Activated CD8-positive, alpha-beta memory T cell treated with anti-CD3 and anti-CD28 coated beads, Interleukin-2, amount 10 ng/mL, durations not matched to agents 7 days and 5 days (primary cell): ENCODE measurements at places on chromosomes 5 and 9. TPM values are rescaled to one million over a fixed set of nuclear protein-coding genes. Genes with fewer than 3 reads are reported as not detected.

Gene NUTM2F
- total RNA-seq, result not detected

Gene NRG2
- 0.42 TPM for total RNA-seq

Gene PTPRD
- 0.07 TPM for total RNA-seq

Gene NME5
- total RNA-seq, result not detected

Gene PCDHA2
- total RNA-seq, result not detected

Gene CAST
- 173 TPM for total RNA-seq

Gene FOXI1
- not detected for total RNA-seq

Gene ESM1
- total RNA-seq, result 0.38 TPM

Gene PCDHGA8
- total RNA-seq, result not detected

Gene CREB3
- 20.5 TPM for total RNA-seq

Gene INSYN2B
- total RNA-seq, result not detected

Gene MARCOL
- total RNA-seq, result not detected

Gene C9orf153
- total RNA-seq, result 0.38 TPM

Gene SPACA9
- 2.6 TPM for total RNA-seq

Gene ADCY2
- not detected for total RNA-seq

Gene SLC6A7
- not detected for total RNA-seq

Gene HBEGF
- 10.7 TPM for total RNA-seq

Gene CD72
- total RNA-seq, result 11.9 TPM

Gene PSAT1
- 72.8 TPM for total RNA-seq

Gene GPRIN1
- total RNA-seq, result 3.4 TPM

Gene ALDH1A1
- not detected for total RNA-seq

Gene IFT74
- 11.8 TPM for total RNA-seq

Gene DMRT2
- total RNA-seq, result not detected

Gene MELK
- 69.6 TPM for total RNA-seq

Gene TLX3
- not detected for total RNA-seq

Gene IL33
- total RNA-seq, result not detected

Gene ARHGEF37
- total RNA-seq, result 1.1 TPM

Gene MCCC2
- total RNA-seq, result 45.7 TPM

Gene NCBP1
- 42.8 TPM for total RNA-seq

Gene SEMA6A
- 0.40 TPM for total RNA-seq

Gene ZNF782
- total RNA-seq, result 5.0 TPM

Gene POU5F2
- 2.0 TPM for total RNA-seq

Gene PIP5K1B
- 0.85 TPM for total RNA-seq

Gene HRH2
- total RNA-seq, result 6.8 TPM

Gene LHX2
- total RNA-seq, result not detected

Gene PTGR1
- not detected for total RNA-seq

Gene C9orf50
- total RNA-seq, result not detected

Gene ORM1
- not detected for total RNA-seq

Gene CCNJL
- total RNA-seq, result 0.23 TPM

Gene DCTN3
- total RNA-seq, result 106 TPM
